ENCODE measurements at places on chromosomes 6 and 20. TPM values are rescaled to one million over a fixed set of nuclear protein-coding genes. Genes with fewer than 3 reads are reported as not detected.

The LY6G5B gene
- 11.2 TPM for total RNA-seq

- H3K27ac ChIP-seq: peak overlapping the region; percentile 14
- H3K4me3 ChIP-seq: no peak overlapping the region
- DNase-seq: peak; percentile 86
- no peaks in the 10 kb centered on the region for H3K27me3 ChIP-seq
- no peaks in the 10 kb centered on the region for H3K36me3 ChIP-seq
Measured at GRCh38 chr6:168031411-168031971, 34.0 kb downstream of the KIF25 start.

The BYSL gene
- total RNA-seq: 8.9 TPM

The GJA1 gene
- total RNA-seq: 98.1 TPM

- H3K27ac ChIP-seq: no peak overlapping the region
- H3K36me3 ChIP-seq: no peaks in the 10 kb centered on the region
- H3K27me3 ChIP-seq: no peaks in the 10 kb centered on the region
- DNase-seq: no peak
- H3K4me1 ChIP-seq: no peaks in the 10 kb centered on the region
Measured at GRCh38 chr20:58636396-58636982, 14.6 kb upstream of the STX16 start.
